ENCODE measurements at places on chromosomes 6 and 20.
A peak's percentile ranks its signal among the peaks of the same experiment; 100 is the strongest.

DNA sequence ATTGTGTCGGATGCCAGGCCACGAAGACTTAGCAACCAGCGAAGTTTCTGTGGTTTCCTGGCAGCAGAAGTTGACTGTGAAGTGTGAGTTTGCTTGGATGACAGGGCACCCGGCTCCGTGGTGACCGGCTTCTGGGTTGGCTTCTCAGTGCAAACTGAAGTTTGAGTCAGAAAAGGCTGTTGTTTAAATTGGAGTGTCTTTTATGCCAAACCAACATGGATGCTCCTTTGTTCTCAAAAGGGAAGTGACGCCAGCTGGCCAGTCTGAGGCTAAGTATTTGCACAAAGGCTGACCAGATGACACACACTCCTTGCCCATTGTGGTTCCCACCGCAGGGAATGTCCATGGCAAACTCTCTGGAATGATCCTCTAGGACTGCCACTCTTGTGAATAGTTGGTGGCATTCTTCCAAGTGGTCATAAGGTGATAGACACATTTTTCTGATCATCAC, 164.8 kb upstream of the QKI start:
- no peak for DNase-seq

GRCh38 chr6:123896869-123897268, 93.2 kb downstream of the NKAIN2 start:
- no peak for DNase-seq

GRCh38 chr20:47860049-47860830, 75.0 kb upstream of the SULF2 start:
- DNase-seq, result no peak

- peak; percentile 19 for DNase-seq
Measured at GRCh38 chr6:129671442-129672340, 38.3 kb downstream of the ARHGAP18 start.

DNA sequence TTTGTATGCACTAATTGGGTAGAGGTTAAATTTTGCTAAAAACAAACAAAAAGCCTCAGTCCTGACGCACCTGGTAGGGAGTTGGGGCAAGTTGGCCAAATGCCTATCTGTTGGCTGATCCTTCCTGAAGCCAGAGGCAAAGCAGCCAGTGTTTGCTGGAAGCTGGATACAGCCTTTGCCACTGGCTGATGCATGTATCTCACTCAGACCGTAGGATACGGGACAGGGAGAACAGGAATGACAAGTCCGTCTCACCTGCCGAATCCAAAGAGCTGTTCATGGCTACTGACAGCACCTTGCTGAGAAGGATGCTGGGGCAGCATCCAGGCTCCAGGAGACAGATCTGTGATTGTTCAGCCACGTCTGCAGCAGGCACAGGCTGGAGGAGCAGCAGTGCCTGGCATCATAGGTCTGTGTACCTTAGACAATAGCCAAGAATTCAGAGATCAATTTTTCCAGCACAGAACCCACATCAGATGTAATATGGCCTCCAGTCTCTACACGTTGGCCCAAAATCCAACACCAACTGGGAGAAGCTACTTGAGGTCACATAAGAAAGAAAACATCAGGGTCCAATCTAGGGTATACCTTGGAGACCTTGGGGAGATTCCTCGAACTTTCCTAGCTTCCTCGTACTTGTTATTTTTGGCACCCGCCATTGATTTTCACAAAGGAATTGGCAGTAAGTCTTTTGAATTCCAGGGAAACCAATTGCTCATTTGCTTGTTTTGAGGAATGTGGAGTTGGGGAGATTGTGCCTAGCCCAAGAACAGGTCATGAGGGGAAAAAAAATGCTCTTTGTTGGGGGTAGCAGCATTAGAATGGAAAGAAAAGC, 108.5 kb upstream of the ARMC2 start:
- no peak for DNase-seq

GRCh38 chr6:81984599-81984998, 232.1 kb upstream of the TENT5A start:
- DNase-seq, result no peak

DNA sequence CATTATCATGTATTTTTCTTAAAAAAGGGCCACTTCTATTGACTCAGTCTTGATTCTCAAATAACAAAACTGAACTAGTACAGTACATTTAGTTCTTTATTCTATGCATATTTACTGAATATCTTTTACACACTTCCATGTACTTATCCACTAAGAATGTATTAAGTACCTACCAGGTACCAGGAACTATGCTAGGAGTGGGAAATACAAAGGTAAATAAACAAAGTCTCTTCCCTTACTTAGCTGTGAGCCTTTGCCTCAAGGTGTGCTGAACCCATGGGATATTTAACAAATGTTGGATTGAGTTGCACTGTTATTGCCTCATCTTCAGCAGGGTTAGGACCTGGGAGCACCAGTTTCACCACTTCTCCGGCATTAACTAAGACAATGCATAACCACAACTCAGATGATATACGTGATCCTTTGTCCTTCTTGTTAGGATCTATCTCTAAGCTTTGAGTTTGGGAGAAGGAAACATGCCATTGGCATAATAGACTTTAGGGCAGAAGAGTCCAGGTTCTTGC, 533.9 kb downstream of the TFAP2B start:
- DNase-seq, result no peak

DNA sequence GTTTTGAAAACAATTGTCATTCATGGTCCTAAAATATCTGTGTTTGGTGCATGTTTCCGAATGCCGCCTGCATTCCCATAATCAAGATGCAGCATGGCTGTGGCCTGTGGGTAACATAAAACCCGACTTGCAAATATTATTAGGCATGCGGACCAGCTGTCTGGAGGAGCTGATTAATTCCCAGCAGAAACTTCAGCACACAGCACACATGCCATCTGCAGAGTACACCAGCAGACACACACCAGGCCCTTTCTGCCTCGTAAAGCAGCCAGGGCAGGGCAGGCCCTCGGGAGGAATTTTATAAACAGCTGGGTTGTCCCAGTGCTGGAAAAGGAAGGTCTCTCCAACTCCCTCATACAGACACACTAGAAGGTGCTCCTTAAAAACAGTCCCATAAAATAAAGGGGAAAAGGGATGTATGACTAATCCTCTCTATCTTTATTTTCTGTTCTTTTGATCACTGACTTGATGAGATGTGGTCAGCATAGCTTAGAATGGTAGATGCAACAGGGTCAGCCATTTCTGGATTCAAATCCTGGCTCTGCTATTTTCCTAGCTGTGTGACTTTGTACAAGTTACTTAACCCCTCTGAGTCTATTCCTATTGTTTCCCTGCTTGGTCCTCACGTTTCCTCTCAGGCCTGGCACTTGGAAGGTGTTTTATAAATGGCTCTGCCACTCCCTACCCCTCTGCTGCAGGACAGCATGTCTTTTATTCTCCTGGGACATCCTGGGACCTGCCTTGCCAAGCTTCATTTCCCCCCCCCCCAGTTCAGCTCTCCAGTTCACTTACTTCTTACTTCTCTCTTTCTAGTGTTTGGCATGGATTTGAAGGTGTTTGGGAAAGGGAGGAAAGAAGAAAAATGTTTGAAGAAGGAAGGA, 85.9 kb upstream of the TRAF3IP2 start:
- DNase-seq, result no peak

GRCh38 chr6:81985191-81985590, 232.7 kb upstream of the TENT5A start:
- DNase-seq, result no peak

GRCh38 chr6:148431413-148431812, 88.8 kb downstream of the SASH1 start:
- no peak for DNase-seq

DNA sequence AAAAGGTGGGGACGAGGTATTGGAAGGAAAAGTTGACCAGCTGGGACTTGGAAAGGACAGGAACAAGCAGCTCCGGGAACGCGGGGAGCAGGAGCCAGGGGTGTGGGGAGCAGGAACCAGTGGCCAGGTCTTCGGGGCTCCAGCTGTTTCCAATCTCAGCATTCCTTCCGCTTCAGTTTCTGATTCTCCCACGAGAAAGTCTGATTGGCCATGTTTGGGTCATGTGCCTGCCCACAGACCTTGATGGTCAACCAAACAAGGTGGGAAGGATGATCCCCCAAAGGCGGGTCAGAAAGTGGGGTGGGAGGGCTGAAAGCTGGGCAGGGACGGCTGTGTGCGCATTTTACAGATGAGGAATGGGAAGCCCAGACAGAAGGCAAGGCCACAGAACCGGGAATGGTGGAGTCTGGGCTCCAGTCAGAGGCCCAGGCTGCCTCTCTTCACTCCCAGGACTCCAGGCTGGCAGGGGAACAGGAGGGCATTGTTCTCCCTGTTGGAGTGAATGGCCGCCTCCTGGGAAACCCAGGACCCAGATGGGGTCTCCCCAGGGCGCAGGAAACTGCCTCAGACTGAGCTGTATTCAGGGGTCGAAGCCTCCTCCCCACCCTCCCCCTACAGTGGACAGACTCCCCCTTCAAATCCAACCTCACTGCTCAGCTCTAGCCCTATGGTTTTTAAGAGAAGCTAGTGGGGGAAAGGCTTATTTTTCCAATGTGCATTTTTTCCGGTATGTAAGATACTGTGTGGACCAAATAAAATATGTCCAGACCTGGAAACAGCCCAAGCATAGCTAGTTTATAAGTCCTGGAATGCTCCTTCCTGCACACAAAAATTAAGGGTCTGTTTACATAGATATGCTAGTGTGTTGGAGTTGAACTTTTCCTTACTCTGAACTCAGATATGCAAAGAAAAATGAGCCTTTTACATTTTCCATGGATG, 12.2 kb upstream of the PTGIS start:
- DNase-seq, result no peak

DNA sequence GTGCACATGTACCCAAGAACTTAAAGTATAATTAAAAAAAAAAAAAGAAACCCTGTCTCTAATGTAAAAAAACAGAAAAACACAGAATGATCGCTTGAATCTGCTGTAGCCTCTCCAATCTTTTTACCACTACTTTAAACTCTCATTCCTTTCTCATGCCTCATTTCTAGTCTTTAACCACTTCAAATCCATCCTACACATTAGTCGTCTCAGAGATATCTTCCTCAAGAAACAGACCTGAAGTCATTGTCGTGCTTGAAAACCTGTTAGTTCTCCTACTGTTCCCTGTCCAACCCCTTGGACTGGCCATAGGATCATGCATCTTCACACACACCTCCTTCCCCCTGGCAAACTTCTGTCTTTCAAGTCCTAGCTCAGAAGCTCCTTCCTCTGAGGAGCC, 112.1 kb upstream of the BCLAF1 start:
- DNase-seq, result no peak

DNA sequence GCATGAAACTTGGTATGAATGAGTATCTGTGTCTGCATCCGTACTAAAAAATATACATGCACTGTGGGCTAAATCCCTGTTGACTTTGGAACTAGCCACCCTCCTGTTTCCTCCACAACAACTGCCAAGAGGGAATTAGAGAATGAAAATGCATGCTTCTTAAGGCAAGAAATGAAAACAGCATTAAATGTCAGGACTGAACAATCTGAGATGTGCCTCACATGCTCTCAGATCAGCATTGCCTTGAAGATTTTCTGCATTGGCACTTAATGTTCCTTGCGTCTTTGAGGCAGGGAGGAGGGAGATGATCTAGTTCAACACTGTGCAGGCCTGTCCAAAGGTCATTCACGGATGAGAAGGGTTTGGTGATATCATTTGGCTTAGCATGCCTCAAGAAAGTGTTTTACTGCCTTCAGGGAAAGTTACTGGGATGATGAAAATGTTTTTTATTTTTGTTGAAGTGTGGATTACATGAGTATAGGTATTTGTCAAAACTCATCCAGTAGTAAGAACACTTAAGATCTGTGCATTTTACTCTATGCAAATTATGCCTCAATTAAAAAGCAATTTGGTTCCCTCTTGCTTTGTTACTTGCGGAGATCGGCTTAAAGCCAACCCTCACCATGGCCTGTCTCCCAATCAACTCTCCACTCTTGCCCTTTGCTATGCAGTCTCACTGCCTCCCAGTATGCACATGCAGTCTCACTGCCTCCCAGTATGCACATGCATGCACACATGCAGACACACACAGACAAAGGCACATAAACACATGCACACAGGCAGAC, 47.5 kb upstream of the RIN2 start:
- no peak for DNase-seq

- DNase-seq, result no peak
Measured at GRCh38 chr6:154167126-154167525, 128.1 kb downstream of the OPRM1 start.

DNA sequence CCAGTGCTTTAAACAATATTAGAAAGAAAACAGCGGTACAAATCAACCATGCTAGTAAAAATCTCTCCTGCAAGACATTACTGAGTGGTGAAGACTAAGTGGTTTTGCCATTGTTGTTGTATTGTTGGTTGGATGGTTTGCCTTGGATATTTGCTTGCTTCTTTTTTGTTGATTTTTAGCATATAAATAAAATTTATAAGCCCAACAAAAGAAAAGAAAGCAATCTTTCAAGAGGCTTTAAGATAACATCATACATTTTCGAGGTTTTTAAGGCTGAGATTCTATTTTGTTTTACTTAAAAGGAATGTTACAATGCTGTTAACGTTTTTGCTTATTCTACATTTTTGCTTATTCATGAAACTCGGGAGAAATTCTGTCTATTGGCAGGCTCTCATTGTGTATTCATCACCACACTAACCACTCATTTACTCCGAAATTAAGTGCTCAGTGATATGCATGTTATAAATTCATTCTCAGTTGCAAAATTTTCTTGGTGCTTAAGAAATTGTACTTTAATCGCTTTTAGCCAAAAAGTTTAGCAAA, 139.1 kb downstream of the LAMA2 start:
- DNase-seq, result no peak

DNA sequence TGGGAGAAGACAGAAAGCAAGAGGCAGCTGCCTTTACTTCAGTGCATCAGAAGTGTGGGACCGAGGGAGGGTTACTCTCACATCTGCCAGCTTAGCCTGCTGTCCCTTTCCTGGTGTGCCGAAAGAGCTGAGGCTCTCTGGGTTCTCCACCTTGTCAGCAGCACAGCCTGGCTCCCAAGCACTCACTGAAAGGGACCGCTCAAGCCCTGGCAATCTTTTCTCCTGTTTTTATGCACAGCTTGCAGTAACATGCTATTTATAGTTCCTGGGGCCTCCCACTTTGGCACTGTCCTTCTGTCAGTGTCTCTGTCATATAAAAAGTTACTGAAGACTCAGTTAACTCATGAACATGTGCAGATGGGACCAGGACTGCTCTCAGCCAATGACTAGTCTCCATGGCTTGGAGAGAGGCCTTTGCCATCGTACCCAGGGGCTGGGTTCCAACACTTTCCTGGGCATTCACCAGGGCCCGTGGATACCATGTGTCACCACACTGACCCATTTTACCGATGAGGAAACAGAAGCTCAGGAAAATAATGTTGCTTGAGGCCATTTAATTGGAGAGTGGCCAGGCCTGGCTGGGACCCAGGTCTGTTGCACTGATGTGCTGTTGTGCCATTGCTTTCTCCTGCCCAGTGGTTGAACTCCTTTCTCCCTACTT, 46.2 kb downstream of the PANK2 start:
- DNase-seq, result no peak
